Renal cortex interstitium (tissue), 15 donors: ENCODE measurements at places on chromosomes 6 and 20.

GRCh38 chr6:28940294-28940857, 16.6 kb upstream of the TRIM27 start:
- DNase-seq = peak; percentile 33

- DNase-seq = no peak
These were observed 21.4 kb downstream of the MEI4 start for GRCh38 chr6:77674211-77674610.

GRCh38 chr6:107786709-107787588, 37.2 kb downstream of the SCML4 start:
- DNase-seq = no peak

DNA sequence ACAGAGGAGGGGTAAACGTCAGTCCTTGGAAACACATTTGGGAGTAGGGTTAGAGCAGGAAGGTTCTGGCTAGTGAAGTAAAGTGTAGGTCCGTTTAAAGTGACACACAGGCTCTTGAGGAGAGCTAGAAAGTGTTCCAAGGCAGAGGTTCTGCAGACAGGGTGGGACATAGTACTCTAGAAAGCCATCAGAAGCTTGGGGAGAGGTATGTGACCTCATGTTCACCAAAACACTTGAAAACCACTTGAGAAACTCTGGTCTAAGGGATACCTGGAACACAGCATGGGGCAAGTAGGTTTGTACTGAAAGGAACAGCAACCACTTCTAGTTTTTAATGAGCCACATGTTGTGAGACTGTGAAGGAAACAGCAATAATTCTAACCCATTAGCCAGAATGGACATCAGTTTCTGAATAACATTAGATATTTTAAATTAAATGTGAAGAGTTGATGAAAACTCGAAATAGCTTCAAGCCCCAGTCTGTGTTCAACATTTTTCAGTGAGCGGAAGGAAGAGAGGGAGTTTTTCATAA, 49.0 kb downstream of the SOBP start:
- DNase-seq = no peak

- DNase-seq = no peak
These were observed 9.6 kb downstream of the LEMD2 start for GRCh38 chr6:33779290-33779689.

GRCh38 chr6:11439876-11440275, 97.7 kb upstream of the TMEM170B start:
- DNase-seq = no peak

DNA sequence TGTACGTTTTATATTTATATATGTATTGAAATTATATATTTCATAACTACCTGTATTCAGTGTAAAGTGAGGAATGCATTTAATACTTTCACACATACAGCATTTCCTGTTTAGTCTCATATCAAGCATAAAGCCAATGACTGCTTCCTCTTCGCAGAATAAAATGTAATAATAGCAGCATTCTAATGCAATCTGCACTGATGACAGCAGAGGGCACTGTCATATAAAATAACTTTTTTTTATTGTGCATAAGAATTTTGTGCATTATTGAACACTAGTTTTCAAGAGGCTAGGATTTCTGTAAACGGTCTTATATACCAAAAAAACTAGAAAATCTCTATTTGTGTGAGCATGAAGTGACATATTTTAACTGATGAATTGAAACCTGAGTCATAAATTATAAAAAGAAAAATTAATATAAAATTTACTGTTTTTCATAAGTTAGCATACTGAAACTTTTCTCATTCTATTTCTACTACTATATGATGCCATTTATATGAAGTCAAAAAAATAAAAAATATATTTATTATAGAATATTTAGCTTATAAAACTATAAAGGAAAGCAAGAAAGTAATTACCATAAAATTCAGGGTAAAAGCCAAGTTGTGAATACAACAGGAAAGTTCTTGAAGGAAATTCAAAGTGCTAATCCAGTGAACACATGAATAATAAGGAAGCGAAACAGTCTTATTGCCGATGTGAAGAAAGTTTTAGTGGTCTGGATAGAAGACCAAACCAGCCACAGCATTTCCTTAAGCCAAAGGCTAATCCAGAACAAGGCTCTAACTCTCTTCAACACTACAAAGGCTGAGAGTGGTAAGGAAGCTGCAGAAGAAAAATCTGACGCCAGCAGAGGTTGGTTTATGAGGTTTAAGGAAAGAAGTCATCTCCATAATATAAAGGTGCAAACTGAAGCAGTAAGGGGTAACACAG, 36.3 kb downstream of the RNF146 start:
- DNase-seq = no peak

GRCh38 chr6:67606906-67607828, 1027.9 kb upstream of the ADGRB3 start:
- no peak for DNase-seq

DNA sequence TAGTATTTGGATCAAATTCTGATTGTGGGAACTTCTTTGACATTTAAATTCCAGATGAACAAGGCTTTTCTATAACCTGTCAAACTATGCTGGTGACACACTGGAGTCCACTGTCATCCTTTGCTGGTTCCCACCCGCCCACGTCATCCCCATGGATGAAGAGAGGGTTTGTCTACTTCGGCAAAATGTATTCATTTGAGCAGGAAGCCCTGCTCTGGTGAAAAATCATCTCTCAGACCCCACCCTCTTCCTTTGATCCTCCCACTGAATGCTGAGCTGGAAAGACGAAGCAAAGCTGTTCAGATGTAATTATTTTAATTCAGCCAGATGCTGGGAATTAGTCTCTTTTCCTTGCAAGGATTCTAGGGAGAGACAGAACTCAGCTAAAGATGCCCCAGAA, 50.5 kb downstream of the CPNE5 start:
- no peak for DNase-seq

- DNase-seq = no peak
These were observed 56.6 kb downstream of the MMUT start for GRCh38 chr6:49406250-49406970.

DNA sequence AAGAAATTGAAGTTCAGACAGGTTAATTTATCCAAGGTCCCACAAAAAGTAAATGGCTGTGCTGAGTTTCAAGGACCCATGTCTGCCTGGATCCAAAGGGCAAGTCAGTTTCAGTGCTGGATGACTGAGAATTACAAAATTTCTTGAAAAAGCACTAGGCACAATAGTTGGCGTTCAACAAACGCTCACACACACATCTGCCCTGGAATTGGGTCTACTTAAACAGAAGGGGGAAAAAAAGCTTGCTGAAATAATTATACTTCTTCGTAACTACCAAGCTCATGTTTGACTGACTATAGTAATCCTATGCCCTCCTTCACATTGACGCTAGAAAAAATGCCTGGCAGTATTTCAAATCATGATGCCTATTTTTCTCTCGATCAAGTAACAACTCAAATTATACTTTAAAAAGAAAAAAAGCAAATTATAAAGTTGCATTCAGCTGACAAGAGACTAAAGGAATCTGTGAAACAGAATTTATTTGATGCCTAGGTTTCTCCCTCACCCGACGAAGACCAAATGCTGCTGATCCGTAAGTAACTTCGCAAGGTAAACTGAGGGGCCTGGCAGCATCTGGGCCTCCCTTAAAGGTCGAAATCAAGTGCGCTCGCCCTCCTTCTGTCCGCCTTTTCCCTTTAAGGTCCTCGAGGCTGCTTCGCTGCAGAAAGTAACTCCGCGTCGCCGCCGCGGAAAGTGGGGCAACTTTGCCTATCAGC, 650 bp upstream of the CD2AP start:
- no peak for DNase-seq

- DNase-seq = no peak
These were observed 17.5 kb downstream of the LAMA5 start for GRCh38 chr20:62349556-62350097.

DNA sequence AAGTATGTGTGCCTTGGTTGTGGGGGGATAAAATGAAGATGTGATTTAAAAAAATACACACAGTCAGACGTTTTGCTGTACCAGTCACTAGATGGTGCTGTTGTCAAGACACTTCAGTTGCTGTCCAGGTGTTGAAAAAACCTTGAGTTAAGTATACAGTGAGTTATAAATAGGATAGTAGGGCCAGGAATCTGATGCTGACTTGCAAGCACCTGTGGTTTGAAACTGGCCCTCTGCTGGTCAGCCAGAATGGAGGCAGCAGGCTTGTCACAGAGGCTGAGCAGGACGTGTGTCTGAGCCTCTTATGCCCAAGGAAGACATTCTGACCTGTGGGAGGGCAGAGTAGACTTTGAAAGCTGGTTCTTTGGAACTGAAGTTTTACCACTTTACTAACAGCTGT, 27.8 kb downstream of the RNF8 start:
- DNase-seq = peak; percentile 18

GRCh38 chr20:49591217-49591865, 23.4 kb upstream of the PTGIS start:
- no peak for DNase-seq

DNA sequence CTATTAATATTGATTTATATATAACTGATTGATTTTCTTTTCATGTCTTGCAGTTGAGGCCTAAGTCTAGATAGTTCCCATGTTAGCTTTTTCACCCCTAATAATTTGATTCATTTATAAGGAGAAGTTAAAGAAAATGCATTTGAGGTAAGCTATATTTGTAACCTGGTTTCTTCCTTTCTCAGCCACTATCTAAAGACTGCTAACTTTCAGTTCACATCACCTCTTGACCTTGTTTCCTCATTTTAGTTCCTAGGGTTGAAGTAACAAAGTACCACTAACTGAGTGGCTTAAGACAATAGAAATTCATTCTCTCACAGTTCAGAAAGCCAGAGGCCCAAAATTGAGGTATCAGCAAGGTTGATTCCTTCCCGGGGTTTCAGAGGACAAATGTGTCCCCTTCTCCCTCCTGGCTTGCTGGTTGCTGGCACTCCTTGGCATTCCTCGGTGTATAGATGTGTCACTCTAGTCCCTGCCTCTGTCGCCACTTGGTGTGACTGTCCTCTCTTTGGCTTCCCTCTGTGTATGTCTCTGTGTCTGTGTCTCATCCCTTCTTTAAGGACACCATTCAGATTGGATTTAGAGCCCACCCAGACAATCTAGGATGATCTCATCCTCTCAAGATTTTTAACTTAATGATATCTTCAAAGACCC, 55.9 kb upstream of the C20orf144 start:
- no peak for DNase-seq

- DNase-seq = no peak
These were observed 271.7 kb downstream of the RFPL4B start for GRCh38 chr6:112618849-112619248.

GRCh38 chr6:26568601-26569432, 27.9 kb upstream of the ABT1 start:
- DNase-seq = peak; percentile 92

- no peak for DNase-seq
These were observed 27.0 kb downstream of the EDEM2 start for GRCh38 chr20:35120012-35120701.

GRCh38 chr6:142647449-142648035, 297.4 kb downstream of the HIVEP2 start:
- no peak for DNase-seq

DNA sequence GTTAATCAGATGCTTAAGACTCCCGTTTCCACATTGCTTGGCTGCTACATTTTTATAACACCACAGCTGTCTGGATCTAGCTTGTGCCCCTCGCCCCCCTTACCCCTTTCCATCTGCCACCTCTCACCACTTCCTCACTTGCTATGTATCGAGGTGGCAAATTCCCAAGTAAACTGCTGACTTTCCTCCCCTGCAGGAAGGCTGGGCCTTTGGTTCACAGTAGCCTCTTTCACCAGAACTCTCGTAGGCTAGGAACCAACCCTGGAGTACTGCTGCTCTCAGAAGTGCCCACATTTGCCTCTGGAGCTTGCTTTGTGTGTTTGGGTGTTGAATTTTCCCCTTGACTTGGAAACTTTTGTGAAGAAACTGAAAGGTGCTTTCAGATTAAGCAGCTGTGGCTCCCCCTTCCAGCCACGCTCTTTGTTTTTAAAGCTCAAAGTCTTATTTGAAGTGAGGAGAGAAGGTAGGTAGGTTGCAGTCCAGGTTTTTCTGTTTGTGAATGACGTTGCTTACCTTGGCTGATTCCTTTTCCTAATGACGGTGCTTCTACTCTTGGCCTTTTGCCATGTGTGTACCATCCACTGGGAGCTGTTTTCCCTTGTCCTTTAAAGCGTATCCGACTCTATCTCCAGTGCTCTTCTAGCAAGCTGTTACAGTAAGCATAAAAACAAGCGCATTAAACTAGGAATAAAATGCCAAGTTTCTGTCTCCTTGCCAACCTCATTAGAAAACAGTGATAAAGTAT, 90.4 kb downstream of the CARMIL1 start:
- no peak for DNase-seq

- DNase-seq = no peak
These were observed 46.1 kb upstream of the ZNF831 start for GRCh38 chr20:59117526-59117925.

GRCh38 chr6:106787327-106788196, 158.2 kb downstream of the QRSL1 start:
- DNase-seq = no peak

- no peak for DNase-seq
These were observed 984 bp downstream of the VARS2 start for GRCh38 chr6:30914854-30915590.

- no peak for DNase-seq
These were observed 110.6 kb downstream of the PREX1 start for GRCh38 chr20:48717095-48717672.

- DNase-seq = no peak
These were observed 5.4 kb downstream of the NELFCD start for GRCh38 chr20:58986286-58986967.

DNA sequence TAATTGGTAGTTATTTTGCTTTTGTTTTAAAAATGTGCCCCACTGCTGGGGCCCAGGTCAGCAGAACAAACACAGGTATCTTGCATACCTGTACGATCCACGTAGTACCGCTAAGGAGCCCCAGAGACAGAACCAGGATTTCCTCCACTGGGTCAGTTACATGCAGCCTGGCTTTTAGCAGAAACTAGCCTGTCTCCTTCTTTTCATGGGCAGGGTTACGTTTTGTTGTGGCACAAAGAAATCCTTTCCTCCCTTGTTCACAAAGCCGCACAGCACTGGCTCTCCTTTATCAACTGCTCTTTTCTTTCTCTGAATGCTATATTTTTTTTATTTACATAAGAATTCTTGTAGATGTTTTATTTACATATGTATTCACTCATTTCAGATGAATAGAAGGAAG, 190.3 kb upstream of the POU3F2 start:
- DNase-seq = no peak

DNA sequence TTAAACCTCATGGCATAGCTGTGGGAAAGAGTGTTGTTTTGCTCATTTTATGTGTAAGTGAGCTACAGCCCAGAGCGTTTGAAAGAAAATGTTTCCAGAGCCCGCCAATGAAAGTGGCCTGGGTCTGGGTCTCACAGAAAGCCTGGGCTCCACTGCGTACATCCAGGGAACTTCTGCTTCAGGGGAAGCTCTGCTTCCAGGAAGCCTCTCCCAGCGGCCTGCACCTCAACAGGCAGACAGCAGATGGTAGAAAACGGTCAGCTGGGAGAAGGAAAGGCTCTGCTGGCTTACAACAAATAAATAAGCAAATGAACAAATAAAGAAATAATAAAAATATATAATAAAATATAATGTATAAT, 270.5 kb upstream of the SUPT3H start:
- DNase-seq = no peak

DNA sequence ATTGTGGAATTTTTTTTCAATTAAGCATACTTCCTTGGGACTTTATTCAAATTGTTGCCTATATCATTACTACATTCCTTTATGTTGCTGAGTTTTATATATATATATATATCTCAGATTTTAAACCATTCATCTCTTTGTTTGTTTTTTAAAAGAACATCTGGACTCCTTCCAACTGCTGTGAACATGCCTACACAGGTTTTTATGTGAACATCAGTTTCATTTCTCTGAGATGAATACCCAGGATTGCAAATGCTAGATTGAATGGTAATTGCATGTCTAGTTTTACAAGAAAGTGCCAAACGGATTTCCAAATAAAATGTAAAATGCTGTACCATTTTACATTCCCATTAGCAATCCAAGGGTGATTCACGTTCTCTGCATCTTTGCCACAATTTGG, 1289.3 kb downstream of the HACE1 start:
- no peak for DNase-seq
